ENCODE measurements at places on chromosomes 11 and 22. TPM values are rescaled to one million over a fixed set of nuclear protein-coding genes. Genes with fewer than 3 reads are reported as not detected.

Gene LUZP2
- total RNA-seq: 0.36 TPM

Gene OR51B2
- not detected for total RNA-seq

Gene SAAL1
- total RNA-seq: 17.2 TPM

Gene PARVA
- 21.5 TPM for total RNA-seq

Gene IL10RA
- under 0.01 TPM for total RNA-seq

Gene NFAM1
- 0.07 TPM for total RNA-seq

Gene OR8D2
- total RNA-seq: not detected

Gene POU2AF2
- not detected for total RNA-seq

Gene ACR
- total RNA-seq: 0.14 TPM

Gene SPDYC
- not detected for total RNA-seq

Gene OR8D4
- not detected for total RNA-seq

Gene MS4A15
- not detected for total RNA-seq

Gene SPON1
- total RNA-seq: not detected

Gene APOBEC3H
- not detected for total RNA-seq

Gene PIK3IP1
- total RNA-seq: 25.0 TPM

Gene TRIM5
- total RNA-seq: 36.0 TPM

Gene SCO2
- total RNA-seq: 3.8 TPM

Gene FAM180B
- total RNA-seq: not detected

Gene BLID
- not detected for total RNA-seq

Gene LMNTD2
- total RNA-seq: 2.0 TPM

Gene BUD13
- total RNA-seq: 14.7 TPM

Gene JAML
- not detected for total RNA-seq

Gene SMCO4
- 6.0 TPM for total RNA-seq

Gene C11orf91
- not detected for total RNA-seq

Gene ZBTB16
- total RNA-seq: under 0.01 TPM

Gene CYP2D6
- total RNA-seq: 0.34 TPM

Gene CXCR5
- not detected for total RNA-seq

Gene PIWIL4
- 1.00 TPM for total RNA-seq

Gene FLRT1
- total RNA-seq: 0.34 TPM

Gene PPP6R3
- total RNA-seq: 138 TPM

Gene ASCL2
- 0.21 TPM for total RNA-seq

Gene POGLUT3
- total RNA-seq: 17.9 TPM

Gene MGAT3
- total RNA-seq: not detected

Gene VEGFB
- 22.2 TPM for total RNA-seq

Gene XRRA1
- total RNA-seq: 10.7 TPM

Gene CHST1
- 1.7 TPM for total RNA-seq

Gene B4GALNT4
- total RNA-seq: 17.3 TPM

Gene RIMBP3B
- not detected for total RNA-seq

Gene USP2
- total RNA-seq: 1.4 TPM

Gene KRTAP5-1
- total RNA-seq: not detected

Gene SEC14L2
- total RNA-seq: 67.0 TPM

Gene FAM181B
- 1.4 TPM for total RNA-seq

Gene KCNJ5
- 2.7 TPM for total RNA-seq

Gene POU2F3
- total RNA-seq: 0.68 TPM

Gene GAB2
- 5.1 TPM for total RNA-seq

Gene CELSR1
- 303 TPM for total RNA-seq

Gene HMOX1
- total RNA-seq: 6.2 TPM

Gene APOL3
- not detected for total RNA-seq

Gene GLB1L3
- total RNA-seq: 1.3 TPM

Gene ELFN2
- 0.68 TPM for total RNA-seq

Gene MMP11
- total RNA-seq: 0.34 TPM

Gene APOL4
- 1.3 TPM for total RNA-seq

Gene SEPTIN3
- total RNA-seq: not detected

Gene RPL3
- 3,457 TPM for total RNA-seq

Gene ANO1
- total RNA-seq: 38.4 TPM

Gene NCR3LG1
- total RNA-seq: 3.6 TPM

Gene FAM83F
- total RNA-seq: 32.8 TPM

Data from nasal cavity respiratory epithelium epithelial cell of viscerocranial mucosa (primary cell).